T1000 (cell line): ENCODE measurements at places on chromosomes 3 and 15.

- no peak for DNase-seq
These were observed 6.0 kb downstream of the CHCHD4 start for GRCh38 chr3:14118400-14119381.

- no peak for DNase-seq
These were observed 25.5 kb upstream of the KLF13 start for GRCh38 chr15:31300981-31301672.

DNA sequence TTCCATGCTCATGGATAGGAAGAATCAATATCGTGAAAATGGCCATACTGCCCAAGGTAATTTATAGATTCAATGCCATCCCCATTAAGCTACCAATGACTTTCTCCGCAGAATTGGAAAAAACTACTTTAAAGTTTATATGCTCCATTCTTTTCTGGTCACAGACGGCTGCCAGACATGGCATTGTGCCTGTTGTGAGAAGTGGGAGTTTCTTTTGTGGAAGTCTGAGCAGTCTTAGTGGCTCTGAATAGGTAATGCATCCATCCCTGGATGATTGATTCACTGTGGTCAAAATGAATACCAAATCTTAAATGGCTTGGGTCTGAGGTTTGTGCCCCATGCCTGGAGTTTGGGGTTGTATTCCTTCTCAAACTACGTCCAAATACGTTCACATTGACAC lies 274.5 kb upstream of the AZI2 start:
- no peak for DNase-seq

GRCh38 chr3:95923496-95924210 lies 890.7 kb upstream of the EPHA6 start:
- DNase-seq: peak; percentile 58

DNA sequence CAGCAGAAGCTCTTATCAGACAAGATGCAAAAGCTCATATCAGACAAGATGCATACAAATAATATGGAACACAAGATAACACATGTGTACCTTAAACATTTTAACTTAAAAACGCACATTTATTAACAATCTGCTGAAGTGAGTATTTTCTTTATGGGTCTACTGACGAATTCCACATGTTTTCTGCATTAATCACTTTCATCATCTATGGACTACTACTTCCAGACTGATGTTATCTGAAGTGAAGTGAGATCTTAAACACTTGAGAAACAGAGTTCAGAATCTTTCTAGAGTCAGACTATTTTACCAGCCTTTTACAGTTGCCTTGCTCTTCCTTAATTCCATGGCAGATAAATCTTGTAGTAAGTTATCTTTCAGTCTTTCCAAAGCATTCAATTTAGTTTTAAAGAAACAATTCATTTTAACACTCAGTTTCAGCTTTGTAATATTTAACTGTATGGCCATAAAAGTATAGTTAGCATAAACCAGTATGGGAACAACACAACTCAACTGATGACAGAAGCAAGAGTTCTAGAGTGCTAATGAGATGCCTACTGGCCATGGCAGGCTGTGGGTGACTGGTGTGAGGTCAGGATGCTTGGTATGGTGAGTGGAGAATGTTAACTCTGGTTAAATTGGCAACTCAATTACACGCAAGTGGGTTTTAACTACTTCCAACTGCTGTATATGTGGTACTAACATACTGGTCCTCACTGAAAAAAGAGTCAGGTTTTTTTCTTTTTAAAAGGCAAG lies 9.8 kb downstream of the CMTM6 start:
- DNase-seq: no peak

DNA sequence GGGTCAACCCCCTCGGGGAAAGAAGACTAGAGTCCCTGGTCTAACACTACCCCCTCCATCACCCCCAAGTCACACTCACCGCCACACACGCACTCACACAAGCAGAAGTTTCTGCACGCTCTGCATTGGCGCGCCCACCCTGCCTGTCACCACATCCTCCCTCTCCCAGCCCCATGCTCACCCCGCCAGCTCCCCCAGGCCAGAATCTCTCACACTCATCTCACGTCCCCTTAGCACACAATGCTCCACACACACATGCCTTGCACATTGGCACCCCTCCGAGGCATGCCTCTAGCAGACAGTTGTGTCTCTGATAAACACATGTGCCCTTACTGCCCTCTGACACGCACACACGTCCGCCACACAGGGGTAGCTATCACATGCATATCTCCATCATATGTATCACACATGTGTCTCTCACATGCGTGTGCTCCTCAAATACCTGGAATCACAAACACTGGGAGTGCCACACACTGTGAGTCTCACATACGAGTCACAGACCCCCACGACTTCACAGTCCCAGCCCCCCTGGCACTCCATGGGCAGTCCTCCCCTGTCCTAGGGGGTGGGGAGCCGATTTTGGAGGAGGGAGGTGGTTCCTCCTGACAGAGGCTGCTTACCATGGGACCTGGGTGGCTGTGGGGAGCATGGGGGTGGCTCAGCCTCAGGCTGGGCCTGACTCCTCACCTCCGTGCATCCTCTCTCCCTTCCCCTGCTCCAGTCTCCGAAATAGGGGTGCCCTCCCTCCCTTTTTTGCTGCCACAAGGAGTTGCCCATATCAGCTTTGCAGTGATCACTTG lies 898 bp downstream of the FBLN2 start:
- DNase-seq: no peak

DNA sequence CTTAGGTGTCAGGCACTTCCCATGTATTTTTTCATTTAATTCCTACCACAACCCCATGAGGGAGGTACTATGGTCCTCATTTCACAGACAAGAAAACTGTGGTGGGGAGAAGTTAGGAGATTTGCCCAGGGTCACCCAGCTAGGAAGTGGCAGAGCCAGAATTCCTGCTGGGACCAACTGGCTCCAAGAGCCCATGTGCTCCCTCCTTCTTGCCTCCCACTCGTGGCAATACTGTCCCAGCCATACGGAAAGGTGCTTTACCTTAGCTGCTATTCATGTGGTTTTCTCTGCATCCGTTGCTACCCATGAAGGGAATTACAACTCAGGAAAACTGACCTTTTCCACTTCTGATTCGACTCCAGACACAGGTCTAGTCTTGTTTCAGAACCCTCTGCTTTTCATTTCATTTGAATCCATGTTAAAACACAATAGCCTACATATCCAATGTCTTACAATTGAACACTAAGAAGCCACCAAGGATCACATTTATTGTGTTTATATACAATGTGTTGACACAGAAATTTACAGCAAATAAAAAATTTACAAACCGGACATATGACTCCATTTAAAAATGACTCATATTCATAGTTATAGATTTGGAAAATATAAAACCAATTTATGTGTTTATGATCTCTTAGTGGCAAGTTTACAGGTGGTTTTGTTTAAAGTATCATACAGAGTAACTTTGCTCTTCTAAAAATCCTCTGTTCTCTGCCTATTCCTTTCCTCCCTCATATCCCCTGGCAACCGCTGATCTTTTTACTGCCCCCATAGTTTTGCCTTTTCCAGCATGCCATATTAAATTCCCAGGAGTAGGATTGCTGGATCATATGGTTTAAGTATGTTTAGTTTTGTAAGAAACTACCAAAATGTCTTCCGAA lies 58.8 kb downstream of the BTD start:
- no peak for DNase-seq

- no peak for DNase-seq
These were observed 211.8 kb downstream of the TP63 start for GRCh38 chr3:189842681-189843602.

DNA sequence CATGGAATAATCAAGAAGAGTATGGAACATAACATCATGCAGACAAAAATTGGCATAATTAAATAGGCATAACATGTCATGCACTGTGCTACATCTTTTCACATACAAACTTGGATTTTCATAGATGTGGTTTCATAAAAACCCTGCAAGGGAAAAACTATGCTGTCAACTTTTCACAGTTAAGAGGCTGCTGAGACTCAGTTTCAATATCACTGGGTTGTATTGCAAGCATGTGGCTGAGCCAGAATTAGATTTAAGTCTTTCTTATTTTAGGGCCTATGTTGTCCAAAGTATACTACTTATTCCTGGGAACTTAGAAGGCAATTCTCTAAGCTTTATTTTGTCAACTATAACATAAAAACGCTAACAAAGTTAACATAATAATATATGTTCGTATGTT lies 70.7 kb upstream of the LSAMP start:
- DNase-seq: no peak

DNA sequence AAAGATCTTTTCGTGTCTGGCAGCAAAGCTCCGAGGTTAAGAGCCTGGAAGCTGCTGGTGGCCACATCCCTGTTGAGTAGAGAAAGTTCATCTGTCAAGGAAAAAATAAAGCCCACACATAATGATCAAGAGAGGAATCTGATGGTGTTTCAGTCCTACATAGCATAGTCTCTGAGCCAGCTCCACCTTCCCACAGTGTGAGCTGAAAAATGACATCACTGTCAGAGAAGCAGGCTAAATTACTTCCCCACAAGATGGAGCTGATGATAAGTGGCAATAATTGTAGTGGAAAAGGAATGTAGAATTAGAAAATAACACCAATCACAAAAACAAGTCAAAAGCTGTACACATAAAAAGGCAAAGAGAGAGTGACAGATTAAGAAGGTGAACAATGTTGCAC lies 84.5 kb downstream of the AQP9 start:
- DNase-seq: no peak

DNA sequence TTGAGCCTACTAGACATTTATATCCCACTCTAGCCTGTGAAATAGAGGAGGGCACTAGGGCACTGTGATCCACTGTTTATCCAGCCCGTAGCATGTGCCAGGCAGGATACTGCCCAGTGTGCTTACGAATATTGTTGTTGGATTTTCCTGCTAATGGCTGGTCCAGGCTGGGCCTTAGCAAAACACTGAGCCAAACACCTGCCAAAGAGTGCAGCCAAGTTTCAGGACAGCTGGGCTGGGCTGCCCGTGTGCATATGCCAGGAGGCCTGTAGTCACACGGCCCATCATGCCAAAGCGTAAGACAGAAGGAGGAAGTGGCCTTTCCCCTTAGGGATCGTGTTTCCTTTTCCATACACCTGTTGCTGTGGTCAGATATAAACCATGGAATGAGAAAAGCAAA lies 54.5 kb upstream of the ABHD10 start:
- DNase-seq: no peak

DNA sequence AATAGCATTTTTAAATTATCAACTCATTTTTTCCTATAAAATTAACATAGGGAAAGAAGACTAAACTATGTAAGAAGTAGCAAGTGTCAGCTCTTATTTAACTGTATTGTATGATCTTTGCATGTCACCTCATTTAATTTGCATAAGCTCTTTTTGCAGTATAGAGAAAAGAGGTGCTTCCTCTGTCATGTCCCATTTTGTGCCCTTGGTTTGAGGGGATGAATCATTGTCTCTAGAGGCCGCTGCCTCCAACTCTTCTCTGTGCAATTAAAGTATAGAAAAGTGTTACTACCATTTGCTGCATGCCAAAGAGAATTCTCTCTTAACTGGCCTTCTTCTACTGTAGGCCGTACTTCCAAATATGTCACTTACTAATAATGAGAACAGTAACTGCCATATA lies 93.4 kb downstream of the LRRC28 start:
- no peak for DNase-seq

GRCh38 chr3:79245284-79246138 lies 522.3 kb downstream of the ROBO1 start:
- DNase-seq: no peak

DNA sequence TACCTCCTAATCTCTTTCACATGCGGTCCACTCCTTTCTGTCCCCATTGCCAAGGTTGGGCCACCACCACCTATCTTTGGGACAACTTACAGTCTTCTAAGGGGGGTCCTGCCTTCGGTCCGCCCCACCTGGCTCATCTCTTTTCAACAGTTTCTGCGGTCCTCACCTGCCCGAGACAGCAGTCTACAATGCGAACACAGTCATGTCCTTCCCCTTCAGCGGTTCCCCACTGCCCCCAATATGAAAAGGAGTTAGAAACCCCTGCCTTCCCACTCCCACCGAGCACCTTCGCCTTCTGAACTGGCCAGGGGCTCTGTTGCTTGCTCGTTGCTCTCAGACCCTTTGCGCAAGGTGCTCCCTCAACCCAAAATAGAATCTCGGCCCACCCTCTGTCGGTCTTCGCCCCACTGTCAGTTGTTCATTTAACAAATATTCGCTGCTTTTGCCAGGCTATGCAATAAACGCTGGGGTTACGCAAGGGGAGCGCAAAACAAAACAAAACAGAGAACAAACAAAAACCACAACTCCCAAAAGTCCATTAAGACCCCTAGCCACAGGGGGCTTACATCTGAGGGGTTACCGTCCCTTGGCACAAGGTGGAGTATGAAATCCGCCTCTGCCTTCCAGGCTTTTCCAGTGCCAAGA lies 611 bp upstream of the FANCI start:
- DNase-seq: no peak

DNA sequence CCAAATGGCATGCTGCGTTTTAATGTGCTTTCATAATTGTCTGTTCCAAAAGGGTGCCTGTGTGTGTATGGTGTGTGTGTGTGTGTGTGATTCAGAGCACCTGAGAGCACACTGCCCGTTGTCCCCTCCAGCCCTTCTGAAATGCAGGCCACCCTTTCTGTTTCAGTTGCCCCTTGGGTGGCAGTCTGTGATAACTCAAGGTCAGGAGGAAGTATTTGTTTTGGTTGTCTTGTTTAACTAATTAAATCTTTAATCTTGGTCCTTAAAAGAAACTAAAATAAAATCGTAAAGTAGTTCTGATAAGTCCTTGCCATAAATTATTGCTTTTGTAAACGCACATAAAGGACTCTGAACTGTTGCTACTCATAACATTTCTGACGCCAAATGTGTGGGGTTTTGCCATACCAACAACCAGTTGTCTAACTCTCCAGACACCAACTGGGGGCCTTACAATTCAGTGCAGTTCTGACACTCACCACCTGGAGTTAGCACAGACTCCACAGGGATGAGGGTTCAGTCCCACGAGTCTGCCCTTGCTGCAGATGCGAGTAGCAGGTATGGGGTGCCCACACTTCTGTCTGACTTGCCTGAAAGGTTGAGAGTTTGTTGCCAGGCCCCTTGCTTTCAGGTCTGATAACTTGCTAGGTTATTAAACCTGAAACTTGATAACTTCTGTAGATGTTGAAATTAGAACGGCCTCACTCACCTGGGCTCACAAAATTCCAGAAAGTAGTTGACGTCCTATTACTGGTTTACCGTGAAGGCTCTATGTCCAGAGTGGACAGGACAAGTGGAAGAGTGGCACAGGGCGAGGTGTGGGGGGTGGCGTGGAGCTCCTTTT lies 157.3 kb downstream of the IGF1R start:
- no peak for DNase-seq

- no peak for DNase-seq
These were observed 442.6 kb upstream of the THRB start for GRCh38 chr3:24937228-24937627.
